ENCODE measurements at places on chromosomes 2 and 18. TPM values are rescaled to one million over a fixed set of nuclear protein-coding genes. Genes with fewer than 3 reads are reported as not detected.

GCG gene
- not detected for total RNA-seq

UBXN2A gene
- 9.6 TPM for total RNA-seq

ANKRD30BL gene
- not detected for total RNA-seq

FBLN7 gene
- 1.8 TPM for total RNA-seq

FAM117B gene
- 1.1 TPM for total RNA-seq
